ENCODE measurements at places on chromosomes 1 and 21. TPM values are rescaled to one million over a fixed set of nuclear protein-coding genes. Genes with fewer than 3 reads are reported as not detected.
A peak's percentile ranks its signal among the peaks of the same experiment; 100 is the strongest.

GRCh38 chr1:62362061-62362917 lies 43.1 kb upstream of the KANK4 start:
- DNase-seq: no peak

The OR2M3 gene
- total RNA-seq: not detected

The NBPF4 gene
- 0.60 TPM for total RNA-seq

The EXTL1 gene
- total RNA-seq: 4.1 TPM

The LTN1 gene
- total RNA-seq: 20.6 TPM

The PCSK9 gene
- total RNA-seq: under 0.01 TPM

GRCh38 chr1:110067893-110068645 lies 2.4 kb downstream of the ALX3 start:
- DNase-seq: no peak

The CCDC17 gene
- 0.20 TPM for total RNA-seq

DNA sequence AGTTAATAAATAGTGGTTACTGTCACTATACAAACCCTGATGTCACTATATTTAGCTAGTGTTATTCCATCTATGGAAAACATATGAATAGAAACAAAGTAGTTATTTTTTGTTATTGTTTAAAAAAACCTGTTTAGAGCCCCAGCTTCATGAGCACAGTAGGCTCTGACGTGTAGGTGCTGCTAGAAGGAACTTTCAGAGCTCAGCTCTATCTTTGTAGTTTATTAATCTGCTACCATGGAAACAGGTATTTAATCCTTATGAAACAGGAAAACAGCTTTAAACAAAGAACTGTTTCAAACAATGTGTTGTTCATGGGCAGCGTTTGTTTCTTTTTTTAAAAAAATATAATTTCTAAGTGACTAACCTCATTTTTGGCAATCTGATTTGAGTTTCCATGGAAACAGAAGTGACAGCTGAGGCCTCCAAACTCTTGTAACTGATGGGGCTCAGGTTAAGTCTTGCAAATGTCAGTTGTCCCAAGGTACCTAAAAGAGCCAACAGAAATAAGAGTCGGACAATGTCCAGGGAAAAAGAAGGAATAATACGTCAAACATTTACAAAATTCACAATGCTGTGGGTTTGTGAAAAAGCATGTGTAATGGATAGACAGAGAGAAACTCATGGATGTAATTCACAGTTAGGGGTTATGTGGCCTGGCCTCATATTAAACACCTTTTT lies 162.0 kb upstream of the C21orf91 start:
- no peak for DNase-seq

- DNase-seq: peak; percentile 53
These were observed 205.3 kb downstream of the FGGY start for GRCh38 chr1:59502009-59502691.

The OVAAL gene
- total RNA-seq: 0.68 TPM

The GBP6 gene
- not detected for total RNA-seq

The C1orf116 gene
- 0.10 TPM for total RNA-seq

The OR2T29 gene
- not detected for total RNA-seq

DNA sequence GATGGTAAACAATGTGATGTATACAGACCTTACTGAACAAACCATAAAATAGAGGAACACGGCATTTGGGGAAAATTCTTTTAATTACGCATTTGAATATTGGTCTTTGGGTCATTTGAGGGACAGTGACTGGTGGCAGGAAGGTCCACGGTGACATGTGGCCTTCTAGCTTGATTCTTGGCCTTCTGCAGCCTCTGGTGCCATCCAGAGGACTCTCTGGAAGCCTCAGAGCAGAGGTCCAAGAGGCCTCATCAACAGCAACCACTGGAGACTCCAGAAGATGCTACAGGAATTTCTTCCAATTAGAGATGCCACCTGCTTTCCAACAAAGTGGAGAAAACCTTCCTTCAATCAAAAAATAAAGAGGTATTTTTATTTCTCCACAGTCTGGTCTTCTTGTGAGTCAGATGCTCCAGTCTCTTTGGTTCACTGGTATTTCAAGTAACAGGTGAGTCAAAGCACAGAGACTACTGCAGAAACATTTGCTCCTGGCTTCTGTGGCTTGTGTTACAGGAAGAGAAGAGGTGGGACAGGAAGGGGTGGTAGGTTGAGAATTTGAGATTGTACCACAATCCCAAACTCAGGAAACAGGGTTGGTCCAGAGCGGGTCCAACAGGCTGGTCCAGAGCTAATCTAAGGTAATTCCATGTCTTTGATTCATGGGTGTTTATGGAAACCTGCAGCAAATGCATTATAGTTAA lies 2.7 kb upstream of the F5 start:
- no peak for DNase-seq

The DNAJC28 gene
- 2.0 TPM for total RNA-seq

- peak; percentile 37 for DNase-seq
These were observed 34.6 kb upstream of the DNAH14 start for GRCh38 chr1:224894915-224895314.

The OR2T8 gene
- 0.29 TPM for total RNA-seq

The NOC2L gene
- total RNA-seq: 71.6 TPM

- DNase-seq: peak; percentile 48
These were observed 5.0 kb downstream of the JMJD4 start for GRCh38 chr1:227729881-227730629.

The PLEKHA6 gene
- total RNA-seq: 0.72 TPM

- DNase-seq: no peak
These were observed 5.2 kb upstream of the KRTAP19-8 start for GRCh38 chr21:31043471-31043870.

GRCh38 chr1:98181036-98181764 lies 260.4 kb upstream of the DPYD start:
- no peak for DNase-seq

The CLCA4 gene
- total RNA-seq: not detected

DNA sequence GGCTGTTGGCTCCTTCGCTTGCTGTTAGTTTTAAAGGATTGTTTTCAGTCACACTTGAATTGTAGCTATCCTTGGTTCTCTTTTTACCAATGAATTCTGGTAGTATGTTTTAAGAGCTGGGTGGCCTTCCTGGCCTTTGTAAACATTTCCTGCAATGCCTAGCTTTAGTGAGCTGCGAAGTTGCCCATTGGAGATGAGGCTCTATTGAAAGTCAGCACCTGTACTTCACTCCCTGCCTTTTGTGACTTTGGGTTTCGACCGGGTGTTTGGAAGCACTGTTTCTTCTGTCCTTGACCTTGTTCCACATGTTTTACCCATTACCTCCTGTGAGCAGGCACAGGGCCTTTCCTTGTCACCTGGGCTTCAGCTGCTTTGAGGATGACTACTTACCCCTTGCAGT lies 64.7 kb downstream of the DYRK1A start:
- DNase-seq: no peak

DNA sequence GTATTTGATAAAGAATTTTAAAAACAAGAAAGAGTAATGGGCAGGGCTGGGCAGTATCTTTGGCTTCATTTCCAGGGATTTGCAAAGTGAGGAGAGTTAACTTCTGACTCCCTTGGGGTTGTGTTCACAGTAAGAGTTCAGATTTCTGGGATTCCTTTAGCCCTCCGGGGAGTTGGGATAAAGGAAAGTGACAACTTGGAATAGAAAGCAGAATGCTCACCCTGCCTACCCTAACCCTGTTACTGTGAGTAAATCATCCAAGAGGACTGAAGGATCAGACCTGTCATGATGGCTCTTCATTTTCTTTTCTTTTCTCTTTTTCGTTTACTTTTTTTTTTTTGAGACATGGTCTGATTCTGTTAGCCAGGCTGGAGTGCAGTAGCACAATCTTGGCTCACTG lies 76.1 kb downstream of the CACHD1 start:
- no peak for DNase-seq

DNA sequence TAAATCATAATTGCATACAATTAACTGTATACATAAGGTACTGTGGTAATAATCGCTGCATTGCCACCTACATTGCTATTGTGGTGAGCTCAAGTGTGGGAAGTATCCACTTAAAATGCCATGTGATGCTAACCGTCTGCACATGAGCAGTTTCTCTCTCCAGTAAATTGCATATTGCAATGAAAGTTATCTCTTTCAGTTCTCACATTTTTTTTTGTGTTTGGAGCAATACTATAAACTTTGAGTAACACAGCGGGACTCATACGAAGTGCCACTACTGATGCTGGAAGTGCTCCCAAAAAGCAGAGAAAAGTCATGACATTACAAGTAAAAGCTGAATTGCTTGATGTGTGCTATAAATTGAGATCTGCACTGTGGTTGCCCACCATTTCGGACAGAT lies 38.5 kb downstream of the DISC1 start:
- DNase-seq: no peak

DNA sequence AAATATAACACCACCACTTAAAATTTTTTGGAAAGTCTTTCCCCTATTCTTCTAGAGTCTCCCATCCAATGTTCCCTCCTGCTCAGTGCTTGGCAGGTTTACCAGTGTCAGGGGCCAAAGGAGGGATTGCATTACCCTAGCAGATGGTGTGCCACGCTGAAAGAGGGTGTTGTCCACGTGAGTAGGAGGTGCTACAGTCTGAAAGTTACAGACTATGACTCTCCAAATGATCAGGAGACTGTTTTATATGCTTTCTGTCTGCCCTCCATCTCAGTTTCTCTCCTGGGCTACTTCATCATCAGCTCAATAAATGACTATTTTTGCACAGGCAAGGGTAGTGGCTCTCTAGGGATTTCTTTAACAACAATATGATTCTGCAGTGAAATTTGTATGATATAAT lies 31.3 kb upstream of the ANGPTL7 start:
- DNase-seq: peak; percentile 43

DNA sequence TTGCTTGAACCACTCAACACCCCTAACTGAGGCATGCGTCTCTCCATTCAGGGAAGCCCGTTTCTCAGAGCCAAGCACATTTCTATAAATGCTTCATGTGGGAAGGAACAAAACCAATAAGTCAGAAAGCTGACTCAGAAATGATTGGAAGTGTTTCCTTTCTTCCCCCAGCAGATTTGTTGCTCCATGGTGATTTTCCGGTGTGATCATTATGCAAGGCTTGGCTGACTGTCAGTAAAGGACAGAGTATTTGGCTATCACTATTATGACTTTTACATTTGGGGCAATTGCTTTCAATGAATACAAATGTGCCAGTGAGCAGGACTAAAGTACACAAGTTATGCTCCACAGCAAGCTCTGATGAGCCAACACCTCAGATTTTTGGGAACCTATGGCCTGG lies 53.3 kb upstream of the ZC3H11B start:
- peak; percentile 49 for DNase-seq

- DNase-seq: peak; percentile 86
These were observed 3.3 kb upstream of the C2CD2 start for GRCh38 chr21:41956926-41957729.

The WNT3A gene
- not detected for total RNA-seq
